Activated T-cell treated with anti-CD3 and anti-CD28 coated beads, Interleukin-2, amount 50 U/mL, for 1 hour (primary cell): ENCODE measurements at places on chromosomes 12 and 14.

DNA sequence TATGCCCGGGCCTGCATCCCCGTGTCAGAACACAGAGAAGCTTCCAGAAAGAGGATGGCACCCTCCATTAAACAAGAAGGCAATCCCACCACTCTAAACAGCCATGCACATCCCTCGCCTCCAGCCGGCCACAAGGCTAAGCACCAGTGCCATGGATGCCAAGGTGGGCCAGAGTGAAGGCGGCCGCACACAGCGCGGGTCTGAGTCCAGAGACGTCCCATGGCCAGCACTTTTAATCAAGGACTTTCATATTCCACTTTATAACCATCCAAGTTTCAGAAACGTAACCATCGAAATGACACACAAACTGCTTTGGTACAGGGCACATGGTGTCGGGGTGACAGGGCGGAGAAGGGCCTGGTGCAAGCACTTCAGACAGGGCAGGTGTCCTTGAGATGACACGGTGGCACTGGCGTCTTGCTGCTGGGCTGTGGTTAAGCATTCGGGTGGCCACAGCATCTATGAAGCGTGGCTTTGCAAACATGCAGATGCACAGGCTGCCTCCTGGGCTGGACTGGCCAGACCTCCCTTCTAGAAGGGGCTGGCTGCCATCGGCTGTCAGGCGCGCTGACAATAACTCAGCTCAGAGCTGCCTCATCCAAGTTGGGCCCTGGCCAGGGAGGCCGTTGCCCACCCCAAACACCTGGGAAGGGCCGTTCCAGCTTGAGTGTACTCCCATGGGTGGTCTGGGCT lies 117.2 kb downstream of the RFLNA start:
- DNase-seq = no peak

- DNase-seq = no peak
Observed at GRCh38 chr14:21884995-21885394, 211.4 kb upstream of the OR4E1 start.

GRCh38 chr14:77268989-77269600 lies 1.9 kb downstream of the NGB start:
- DNase-seq = no peak

DNA sequence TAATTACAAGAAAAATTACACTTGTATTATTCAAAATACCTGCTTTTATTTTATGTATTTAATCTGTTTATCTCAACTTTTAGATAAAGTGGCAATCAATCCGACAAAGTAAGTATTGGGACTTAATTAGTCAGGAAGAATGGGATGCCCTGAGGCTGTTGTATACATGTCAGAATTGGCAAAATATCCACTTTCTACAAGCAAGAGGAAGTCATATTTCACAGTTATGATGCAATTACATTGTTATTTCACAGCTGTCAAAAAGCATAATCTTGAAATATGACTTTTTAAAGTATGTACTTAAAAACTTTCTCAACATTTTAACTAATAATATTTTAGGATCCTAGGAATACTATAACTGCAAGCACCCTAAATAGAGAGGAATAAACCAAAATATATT lies 357.1 kb upstream of the MGAT4C start:
- no peak for DNase-seq
